GM13977 (cell line): ENCODE measurements at places on chromosomes 1 and 21.

DNA sequence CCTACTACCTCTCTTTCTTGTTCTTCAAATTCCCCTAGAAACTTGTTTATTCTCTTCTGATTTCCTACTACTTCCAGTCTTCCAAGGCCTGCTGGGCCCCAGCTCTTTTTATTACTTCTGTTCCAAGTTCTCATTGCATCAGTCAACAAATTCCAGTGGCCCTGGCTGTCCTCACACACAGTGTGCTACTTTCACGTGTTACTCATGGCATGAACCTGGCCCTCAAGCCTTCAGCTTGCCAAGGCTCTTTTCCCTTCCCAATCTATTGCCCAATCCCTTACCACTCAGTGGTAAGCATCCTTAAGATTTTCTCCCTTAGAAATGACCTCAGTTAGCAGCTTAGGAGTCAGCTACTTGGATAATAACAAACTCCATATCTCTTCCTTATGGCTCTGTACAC lies 613.5 kb downstream of the LMO4 start:
- DNase-seq, result no peak

DNA sequence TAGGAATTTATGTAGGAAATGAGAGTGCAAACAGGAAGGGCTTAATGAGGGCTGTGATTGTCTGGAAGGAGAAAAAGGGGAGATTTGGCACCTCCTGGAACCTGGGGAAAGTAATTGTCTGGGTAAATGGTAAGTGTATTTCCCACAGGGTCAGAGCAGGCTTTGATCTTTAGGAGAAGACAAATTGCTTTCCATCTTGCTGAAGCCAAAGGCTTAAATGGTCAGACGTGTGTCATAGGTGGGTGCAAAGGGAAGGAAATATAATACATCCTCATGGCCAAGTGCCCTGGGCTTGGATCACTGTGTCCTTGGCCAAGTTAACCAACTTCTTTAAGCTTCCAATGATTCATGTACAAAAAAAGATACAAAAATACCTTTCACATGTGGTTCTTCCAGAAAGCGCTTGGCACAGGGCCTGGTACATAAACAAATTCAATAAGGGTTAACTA lies 1.3 kb upstream of the DUSP23 start:
- no peak for DNase-seq

- peak; percentile 26 for DNase-seq
These were observed 97.4 kb downstream of the GIPC2 start for GRCh38 chr1:78143152-78143551.

DNA sequence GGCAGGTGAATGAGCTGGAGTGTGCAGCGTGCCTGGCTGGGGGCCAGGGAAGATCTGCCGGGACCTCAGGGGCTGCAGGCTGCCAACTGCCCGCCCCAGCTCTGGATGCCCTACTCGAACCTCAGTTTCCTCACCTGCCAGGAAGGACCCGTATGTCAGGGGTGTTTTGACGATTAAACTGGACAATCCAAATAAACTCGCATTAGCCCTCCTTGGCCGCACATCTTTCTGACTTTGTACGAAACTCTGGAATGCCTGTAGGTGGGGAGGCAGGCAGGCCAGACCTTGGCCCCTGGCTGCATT lies 8.3 kb upstream of the ZNF669 start:
- no peak for DNase-seq

DNA sequence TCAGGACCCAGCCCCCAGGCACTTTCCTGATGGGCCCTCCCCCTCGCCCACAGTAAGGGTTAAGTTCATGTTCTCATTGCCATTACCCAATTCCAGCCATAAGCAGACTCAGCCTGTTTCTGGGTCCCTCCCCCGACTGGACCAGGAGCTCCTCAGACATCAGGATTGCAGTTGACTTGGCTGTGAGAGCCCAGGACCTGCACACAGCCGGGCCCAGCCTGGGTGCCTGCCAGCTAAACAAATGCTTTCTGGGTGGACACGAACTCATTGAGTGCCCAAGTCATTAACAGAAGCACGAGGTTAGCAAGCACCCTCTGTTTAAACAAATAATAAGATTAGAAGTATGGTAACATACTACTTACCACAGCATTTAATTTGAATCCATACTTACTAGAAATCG lies 147.9 kb upstream of the POU3F1 start:
- DNase-seq, result no peak

- DNase-seq, result peak; percentile 18
These were observed 38.6 kb downstream of the C21orf91 start for GRCh38 chr21:17780539-17780938.

DNA sequence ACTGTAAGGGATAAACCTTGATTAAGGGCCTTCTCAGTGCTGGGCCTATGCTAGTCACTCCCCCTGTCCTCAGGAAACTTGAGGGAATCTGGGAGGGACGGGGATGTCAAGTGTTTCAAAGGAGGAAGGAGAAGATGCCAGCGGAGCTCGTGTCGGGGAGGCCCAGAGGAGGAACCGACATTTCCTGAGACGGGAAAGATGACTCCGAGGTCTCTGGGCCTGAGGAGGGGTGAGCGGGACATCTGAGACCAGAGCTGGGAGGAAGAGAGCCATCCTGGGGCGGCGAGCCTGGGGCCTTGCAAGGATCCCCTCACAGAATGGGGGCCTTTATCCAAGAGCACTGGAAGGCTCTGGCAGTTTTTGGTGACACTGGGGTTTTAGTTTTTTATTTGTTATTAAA lies 10.4 kb downstream of the SLC66A1 start:
- no peak for DNase-seq

DNA sequence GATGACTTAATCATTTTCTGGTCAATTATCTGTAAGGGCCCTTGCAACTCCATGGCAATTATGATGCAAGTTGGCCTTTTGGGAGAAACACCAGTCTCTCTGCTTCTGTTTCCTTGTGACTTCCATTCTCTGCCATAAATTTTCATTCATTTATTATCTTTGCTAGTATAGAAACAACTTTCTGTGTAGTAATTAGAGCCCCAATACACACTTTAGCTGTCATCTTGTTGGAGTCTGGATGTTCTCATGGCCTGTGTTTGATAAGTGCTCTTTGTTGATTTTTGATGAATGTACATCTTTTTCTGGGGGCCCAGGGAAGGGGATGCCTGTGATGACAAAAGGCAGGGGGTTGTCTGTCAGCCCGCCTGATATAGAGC lies 22.4 kb downstream of the PROX1 start:
- DNase-seq, result no peak
